ENCODE measurements at places on chromosomes 7 and 10.

DNA sequence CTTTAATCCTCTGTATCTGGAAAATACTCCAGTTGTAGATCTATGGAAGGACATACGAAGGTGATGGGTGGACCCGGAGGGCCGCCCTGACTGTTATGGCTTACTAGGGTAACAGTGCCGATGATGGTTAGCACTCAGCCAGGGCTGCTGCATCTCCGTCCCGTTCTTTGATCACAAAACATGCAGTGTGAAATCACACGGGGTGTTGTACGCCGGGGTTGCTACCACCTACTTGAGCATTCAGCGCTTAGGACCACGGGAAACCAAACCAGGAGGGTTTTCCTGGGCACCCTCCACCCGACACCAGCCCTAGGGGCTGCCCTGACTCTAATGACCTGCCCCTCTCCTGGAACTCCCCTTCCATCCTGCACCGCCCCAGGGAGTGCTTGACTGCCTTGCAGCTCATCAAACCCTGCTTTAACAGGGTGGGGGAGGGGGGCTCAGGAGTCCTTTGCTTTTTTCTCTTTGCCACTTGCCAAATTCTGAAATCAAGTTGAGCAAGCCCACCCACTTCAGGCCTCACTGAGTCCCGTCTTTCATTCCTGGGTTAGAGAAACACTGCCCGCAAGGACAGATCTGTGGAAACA lies 20.4 kb downstream of the ZNF775 start:
- DNase-seq, result no peak

- DNase-seq, result no peak
These were observed 244.4 kb downstream of the DYNC1I1 start for GRCh38 chr7:96016735-96017134.

- no peak for DNase-seq
These were observed 23.8 kb upstream of the FBXW4 start for GRCh38 chr10:101718690-101719275.

- DNase-seq, result no peak
These were observed 267.2 kb downstream of the ELFN1 start for GRCh38 chr7:1937252-1937605.

GRCh38 chr10:33134011-33134751 lies 176.2 kb upstream of the ITGB1 start:
- peak; percentile 57 for DNase-seq

- no peak for DNase-seq
These were observed 150.6 kb upstream of the NRG3 start for GRCh38 chr10:81724431-81724830.

GRCh38 chr10:6501931-6502330 lies 78.1 kb downstream of the PRKCQ start:
- DNase-seq, result no peak

- DNase-seq, result no peak
These were observed 79.3 kb upstream of the SEC61G start for GRCh38 chr7:54838175-54838910.

DNA sequence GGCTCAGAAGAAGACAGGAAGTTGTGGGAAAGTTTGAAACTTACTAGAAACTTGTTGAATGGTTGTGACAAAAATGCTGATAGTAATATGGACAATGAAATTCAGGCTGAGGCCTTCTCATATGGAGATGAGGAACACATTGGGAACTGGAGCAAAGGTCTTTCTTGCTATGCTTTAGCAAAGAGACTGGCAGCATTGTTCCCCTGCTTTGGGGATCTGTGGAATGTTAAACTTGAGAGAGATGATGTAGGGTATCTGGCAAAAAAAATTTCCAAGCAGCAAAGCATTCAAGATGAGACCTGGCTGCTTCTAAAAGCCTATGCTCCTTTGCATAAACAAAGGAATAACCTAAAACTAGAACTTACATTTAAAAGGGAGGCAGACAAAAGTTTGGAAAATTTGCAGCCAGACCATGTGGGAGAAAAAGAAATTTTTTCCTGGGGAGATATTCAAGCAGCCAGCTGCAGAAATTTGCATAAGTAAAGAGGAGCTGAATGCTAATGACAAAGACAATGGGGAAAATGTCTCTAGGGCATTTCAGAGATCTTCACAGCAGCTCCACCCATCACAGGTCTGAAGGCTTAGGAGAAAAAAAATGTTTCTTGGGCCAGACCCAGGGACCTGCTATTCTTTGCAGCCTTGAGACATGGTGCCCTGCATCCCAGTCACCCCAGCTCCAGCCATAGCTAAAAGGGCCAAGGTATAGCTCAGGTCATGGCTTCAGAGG lies 16.5 kb upstream of the KCND2 start:
- no peak for DNase-seq

DNA sequence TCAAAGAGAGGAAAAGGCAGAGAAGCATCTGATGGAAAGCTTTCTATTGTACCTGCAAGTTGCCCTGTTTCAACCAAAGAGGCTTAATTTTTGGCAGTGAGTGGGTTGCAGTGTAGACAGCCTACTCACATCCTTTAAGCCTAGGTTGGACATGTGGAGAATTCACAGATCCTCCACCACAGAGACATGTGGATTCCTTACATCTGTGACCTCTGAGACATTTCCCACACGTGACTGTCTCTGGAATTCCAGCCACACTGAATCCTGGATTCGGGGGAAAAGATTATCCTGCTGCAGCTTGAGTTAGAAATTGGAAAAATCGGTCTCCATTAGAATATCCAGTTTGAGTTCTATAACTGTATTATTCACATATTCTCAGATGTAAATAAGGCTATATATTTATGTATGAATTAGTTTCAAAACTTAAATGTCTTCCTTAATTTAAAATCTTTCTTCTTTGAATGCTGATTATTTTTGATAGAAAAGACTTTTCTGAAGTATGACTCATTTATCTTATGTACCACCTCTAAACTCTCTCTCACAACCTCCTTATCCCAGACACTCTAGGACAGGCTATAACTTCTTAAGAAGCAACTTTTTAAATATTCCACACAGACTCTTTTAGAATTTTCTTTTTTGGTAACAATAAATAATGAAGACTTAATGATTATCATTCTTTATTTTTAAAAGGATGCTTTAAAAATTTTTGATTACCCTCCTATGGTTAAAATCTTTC lies 123.3 kb downstream of the TWIST1 start:
- no peak for DNase-seq

GRCh38 chr10:93741367-93741766 lies 16.4 kb upstream of the LGI1 start:
- no peak for DNase-seq

GRCh38 chr10:97479939-97480338 lies 18.3 kb downstream of the MMS19 start:
- DNase-seq, result no peak

GRCh38 chr7:147861945-147862344 lies 728.6 kb upstream of the C7orf33 start:
- DNase-seq, result no peak

DNA sequence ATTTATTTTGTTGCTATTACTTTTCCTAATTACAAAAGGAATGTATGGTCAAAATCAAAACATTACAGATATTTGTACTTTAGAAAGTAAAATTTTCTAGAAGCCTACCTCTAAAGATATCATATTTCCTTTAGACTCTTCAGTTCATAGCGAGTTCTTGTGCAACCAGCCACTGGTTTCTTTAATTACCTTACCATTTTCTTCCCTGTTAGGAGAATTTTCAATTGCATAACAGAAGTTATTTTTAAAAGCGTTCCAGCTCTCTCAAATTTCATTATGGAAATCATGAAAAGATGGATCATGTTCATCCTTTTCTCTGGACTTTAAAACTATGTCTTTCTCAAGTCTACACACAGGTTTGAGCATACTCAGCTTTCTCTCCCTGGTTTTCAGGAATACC lies 5.0 kb upstream of the TRUB1 start:
- no peak for DNase-seq

DNA sequence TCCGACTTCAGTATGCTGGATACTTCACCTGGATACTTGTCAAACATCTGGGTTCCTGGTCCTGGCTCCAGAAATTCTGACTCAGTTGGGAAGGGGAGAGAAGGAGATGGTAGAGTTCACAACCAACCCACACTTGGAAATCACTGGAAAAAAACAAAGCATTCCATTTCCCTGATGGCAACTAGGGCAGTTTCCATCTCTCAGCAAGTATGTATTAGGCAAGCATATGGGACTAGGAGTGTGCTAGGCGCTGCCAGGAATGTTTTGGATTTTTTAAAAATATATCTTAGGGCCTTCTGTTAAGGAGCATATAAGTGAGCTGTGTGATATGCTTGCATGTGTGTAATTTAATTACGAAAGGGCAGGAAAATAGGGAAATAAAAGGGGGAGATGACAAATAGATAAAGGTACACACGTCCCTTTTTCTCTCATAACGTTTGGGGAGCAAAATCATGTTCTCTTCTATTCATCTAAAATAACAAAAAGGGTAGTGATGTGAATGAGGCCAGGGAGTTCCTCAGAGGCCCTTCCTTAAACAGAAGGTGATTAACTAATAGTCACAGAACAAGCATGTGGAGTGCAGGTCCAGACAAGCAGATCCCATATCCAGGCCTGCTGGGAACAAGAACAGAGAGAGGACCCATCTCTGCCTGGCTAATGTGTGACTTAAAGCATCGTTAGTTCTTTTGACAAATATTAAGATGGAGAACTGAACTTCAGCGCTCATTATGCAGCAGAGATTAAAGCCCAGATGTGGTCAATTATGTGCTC lies 64.5 kb upstream of the NFE2L3 start:
- DNase-seq, result no peak

- no peak for DNase-seq
These were observed 339.0 kb downstream of the GPR37 start for GRCh38 chr7:124426621-124427020.

- DNase-seq, result no peak
These were observed 75.5 kb downstream of the CXCL12 start for GRCh38 chr10:44309361-44309760.

GRCh38 chr10:110860576-110861241 lies 11.0 kb upstream of the PDCD4 start:
- peak; percentile 40 for DNase-seq

GRCh38 chr10:77687621-77688020 lies 50.0 kb upstream of the KCNMA1 start:
- DNase-seq, result no peak

DNA sequence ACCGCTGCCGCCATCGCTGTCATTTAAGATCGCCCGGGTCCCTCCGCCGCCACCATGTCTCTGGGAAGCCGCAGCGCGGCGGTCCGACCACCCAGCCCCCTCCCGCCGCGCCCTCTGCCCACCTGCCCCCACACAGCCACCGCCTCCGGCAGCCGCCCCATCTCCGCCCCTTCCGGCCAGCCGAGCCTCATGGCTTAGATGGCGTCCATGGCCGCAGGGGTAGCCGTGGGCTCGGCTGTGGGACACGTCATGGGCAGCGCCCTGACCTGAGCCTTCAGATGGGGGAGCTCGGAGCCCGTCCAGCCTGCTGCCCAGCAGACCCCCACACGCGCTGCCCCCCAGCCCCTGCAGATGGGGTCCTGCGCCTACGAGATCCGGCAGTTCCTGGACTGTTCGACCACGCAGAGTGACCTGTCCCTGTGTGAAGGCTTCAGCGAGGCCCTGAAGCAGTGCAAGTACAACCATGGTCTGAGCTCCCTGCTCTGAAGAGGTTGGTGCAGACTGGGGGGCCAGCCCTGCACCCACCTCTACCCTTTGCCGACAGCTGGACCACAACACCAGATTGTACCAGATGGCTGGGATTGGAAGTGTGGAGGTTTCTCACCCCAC lies 38.0 kb upstream of the TARP start:
- no peak for DNase-seq

GRCh38 chr7:2537981-2538851 lies 17.1 kb downstream of the BRAT1 start:
- DNase-seq, result no peak

DNA sequence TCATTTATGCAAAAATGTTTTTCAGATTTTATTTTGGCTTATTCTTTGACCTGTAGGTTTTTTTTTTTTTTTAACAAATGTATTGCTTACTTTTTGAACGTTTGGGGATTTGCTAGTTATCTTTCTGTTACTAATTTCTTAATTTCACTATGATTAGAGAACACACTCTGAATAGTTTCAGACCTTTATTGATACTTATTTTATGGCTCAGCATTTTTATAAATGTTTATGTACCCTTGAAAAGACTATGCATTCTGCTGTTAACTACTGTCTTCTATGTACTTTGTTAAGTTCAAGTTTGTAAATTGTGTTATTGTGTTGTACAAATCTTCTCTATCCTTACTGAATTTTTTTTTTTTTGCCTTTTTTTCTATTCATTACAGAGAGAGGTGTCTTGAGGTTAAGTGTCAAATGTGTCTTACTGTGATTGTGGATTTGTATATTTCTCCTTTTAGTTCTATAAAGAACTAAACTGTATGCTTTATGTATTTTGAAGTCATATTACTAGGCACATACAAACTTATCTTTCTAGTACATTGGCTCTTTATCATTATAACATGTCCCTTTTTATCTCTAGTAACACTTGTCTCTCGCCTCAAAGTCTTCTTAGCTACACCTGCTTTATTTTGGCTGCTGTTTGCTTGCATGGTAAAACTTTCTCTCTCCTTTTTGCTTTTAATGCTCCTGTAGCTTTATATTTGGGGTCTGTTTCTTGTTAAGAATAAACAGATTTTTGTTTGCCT lies 8.1 kb downstream of the MKLN1 start:
- no peak for DNase-seq

DNA sequence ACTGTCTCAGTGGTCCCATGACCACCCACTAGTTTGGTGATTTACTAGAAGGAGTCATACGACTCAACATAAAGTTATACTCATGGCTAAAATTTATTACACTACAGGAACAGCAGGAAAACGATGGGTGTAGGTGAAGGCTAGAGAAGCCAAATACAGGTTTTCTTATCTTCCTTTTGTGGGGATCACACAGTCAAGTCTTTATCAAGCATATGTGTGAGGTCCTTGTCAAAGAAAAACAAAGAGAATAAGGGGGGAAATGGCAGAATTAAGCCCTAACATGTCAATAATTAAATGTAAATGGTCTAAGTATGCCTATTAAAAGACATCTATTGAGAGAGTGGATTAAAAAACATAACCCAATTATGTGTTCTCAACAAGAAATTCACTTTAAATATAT lies 47.8 kb upstream of the UBN2 start:
- DNase-seq, result no peak

- DNase-seq, result no peak
These were observed 123.5 kb upstream of the EGR2 start for GRCh38 chr10:62939698-62940097.

GRCh38 chr7:104328296-104328969 lies at the start of gene LHFPL3:
TSS of gene LHFPL3 (plus strand) at chr7:104328603.
- no peak for DNase-seq

- DNase-seq, result no peak
These were observed 21.0 kb upstream of the C10orf90 start for GRCh38 chr10:126691456-126691855.

DNA sequence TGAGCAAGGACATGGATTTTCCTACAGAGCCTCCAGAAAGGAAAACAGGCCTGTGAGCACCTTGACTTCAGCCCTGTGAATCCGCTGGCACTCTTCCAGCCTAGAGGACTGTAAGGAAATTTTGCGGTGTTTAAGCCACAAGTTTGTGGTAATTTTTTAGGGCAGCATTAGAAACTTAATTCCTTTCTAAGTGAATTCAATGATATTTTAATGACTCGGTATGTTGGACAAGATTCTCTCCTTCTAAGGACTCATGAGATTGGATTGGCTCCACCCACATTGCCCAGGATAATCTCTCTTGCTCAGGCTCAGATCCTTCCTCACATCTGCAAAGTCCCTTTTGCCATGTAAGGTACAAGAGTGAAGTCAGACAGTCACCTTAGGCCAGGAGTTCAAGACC lies 4.5 kb downstream of the LYZL2 start:
- no peak for DNase-seq
